ENCODE measurements at places on chromosomes 16 and 17. TPM values are rescaled to one million over a fixed set of nuclear protein-coding genes. Genes with fewer than 3 reads are reported as not detected.

BCL6B gene
- 0.47 TPM for total RNA-seq

CHST5 gene
- total RNA-seq = not detected

TP53TG3B gene
- not detected for total RNA-seq

HAP1 gene
- total RNA-seq = 0.11 TPM

GRCh38 chr17:7551396-7551795, 2.5 kb downstream of the TNFSF12 start:
- H3K4me1 ChIP-seq = peaks cover 73% of the 10 kb centered on the region
- DNase-seq = no peak
- H3K4me3 ChIP-seq = peak overlapping the region; percentile 88
- H3K27ac ChIP-seq = peak overlapping the region; percentile 91
- H3K27me3 ChIP-seq = no peaks in the 10 kb centered on the region
- H3K36me3 ChIP-seq = peaks cover 56% of the 10 kb centered on the region

GRCh38 chr17:52157603-52158449, 688 bp downstream of the CA10 start:
- H3K27me3 ChIP-seq = peaks cover 39% of the 10 kb centered on the region
- H3K36me3 ChIP-seq = peaks cover 6% of the 10 kb centered on the region
- no peaks in the 10 kb centered on the region for H3K4me1 ChIP-seq
- peak; percentile 26 for DNase-seq
- no peak overlapping the region for H3K27ac ChIP-seq

DNA sequence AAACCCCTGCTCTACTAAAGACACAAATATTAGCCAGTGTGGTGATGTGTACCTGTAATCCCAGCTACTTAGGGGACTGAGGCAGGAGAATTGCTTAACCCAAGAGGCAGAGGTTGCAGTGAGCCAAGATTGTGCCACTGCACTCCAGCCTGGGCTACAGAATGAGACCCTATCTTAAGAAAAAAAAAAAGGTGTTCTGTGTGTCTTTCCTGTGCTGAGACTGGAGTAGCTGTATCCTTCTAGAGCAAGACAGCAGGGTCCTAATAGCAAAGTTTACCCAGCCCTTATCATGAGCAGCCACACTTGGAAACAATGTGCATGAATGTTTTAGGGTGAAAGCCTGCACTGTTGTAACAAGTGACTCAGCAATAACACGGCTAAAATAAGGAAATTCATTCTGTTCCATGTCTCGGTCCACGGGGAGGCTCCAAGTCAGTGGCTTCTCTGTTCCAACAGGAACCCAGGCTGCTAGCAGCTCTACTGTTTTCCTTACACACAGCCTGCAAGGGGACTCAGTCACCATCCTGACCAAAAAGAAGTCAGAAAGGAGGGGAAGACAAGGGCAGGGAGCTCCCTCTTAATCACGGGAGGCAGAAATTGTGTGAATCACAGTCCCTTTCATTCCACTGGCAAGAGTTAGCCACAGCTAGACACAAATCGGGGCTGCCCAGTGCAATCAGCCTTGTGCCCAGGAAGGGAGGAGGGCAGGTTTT, 7.1 kb upstream of the SLC5A11 start:
- H3K36me3 ChIP-seq = no peaks in the 10 kb centered on the region
- no peaks in the 10 kb centered on the region for H3K4me1 ChIP-seq
- no peak overlapping the region for H3K4me3 ChIP-seq
- no peaks in the 10 kb centered on the region for H3K27me3 ChIP-seq
- no peak overlapping the region for H3K27ac ChIP-seq

DNA sequence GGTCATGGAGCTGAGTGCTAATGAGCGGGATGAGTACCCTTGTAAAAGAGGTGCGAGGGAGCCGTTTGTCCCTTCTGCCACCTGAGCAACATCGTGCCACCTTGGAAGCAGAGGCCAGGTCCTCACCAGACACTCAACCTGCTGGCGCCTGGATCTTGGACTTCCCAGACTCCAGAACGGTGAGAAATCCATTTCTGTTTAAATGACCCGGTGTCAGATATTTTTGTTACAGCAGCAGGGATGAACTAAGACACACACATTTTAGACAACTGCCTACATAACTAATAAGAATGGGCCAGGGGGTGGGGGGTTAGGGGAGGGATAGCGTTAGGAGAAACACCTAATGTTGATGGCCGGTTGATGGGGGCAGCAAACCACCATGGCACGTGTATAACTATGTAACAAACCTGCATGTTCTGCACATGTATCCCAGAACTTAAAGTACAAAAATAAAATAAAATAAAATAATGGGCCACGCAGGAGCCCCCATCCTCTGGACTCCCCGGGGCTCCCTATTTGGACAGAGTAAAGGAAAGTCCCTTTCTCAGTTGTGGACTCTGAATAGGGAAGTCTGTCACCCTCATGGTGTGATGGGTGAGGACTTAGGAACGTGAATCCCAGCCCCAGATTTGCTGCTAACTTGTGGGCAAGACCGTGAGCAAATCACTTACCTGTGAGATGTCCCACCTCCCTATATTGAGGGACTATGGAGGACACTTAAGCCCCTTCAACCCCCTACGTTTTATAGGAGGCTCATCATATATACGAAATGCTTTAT, 60.6 kb upstream of the DNAH17 start:
- peaks cover 3% of the 10 kb centered on the region for H3K27me3 ChIP-seq
- H3K4me3 ChIP-seq = no peak overlapping the region
- H3K36me3 ChIP-seq = no peaks in the 10 kb centered on the region
- no peak for DNase-seq

DNA sequence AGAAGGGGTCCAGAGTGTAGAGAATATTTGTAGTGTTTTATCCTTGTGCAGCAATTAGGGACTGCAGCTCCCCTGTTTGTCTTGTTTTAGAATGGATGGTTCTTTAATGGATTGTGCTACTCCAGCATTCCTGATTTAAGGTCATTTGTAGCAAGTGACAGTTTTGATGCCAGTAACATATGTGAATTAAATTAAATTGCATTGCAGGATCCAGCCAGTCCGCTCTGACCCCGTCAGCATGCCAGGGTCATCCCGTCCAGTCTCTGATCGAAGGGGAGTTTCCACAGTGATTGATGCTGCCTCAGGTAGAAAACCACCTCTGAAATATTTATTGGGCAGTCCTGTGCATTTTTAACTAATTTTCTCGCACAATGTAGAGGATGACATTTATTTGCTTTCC, 315.4 kb upstream of the TBX2 start:
- H3K27ac ChIP-seq = no peak overlapping the region
- H3K4me1 ChIP-seq = no peaks in the 10 kb centered on the region
- no peak for DNase-seq
- no peak overlapping the region for H3K4me3 ChIP-seq
- no peaks in the 10 kb centered on the region for H3K27me3 ChIP-seq

DNA sequence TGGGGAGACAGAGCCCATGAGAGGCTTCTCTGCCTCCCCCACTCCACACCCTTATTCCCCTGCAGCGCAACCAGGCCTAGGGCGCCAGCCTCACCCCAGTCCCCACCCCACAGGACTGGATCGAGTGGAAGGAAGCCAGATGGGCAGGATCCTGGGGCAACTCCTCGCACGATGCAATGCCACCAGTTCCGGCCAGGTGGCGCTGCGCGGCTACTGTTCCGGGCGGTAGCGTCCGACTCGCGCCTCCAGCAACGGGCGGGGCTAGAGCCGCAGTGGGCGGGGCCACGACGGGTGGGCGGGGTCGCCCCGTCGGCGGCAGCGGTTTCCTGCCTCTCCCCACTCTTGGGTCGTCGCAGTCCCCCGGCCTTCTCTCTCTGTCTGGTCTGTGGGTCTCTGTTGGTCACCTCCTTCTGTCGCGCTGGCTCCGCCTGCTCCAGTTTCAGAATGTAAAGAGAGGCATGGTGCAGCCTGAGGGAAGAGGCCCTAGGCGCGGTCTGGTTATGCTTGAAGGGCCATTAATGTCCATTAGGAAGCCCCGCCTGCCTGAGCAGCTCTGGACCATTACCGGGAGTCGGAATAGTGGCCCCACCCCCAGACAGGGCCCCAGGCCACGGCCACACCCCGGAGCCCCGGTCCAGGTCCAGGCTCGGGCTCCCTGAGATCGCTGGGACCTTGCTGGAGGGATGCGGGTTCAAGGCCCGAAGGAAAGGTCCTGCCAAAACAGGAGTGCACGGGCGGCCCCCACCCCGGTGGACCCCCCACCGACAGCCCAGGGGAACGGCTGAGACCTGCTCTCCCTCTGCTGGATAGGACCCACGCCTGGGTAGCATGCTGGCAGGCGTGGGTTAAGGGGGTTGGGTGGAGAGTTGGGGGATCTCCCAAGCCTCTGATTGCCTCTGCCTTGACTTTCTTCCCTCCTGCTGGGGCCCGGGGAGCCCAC, 3.3 kb upstream of the NHERF2 start:
- peaks cover 40% of the 10 kb centered on the region for H3K27me3 ChIP-seq
- H3K4me1 ChIP-seq = peaks cover 27% of the 10 kb centered on the region
- no peaks in the 10 kb centered on the region for H3K36me3 ChIP-seq
- peak overlapping the region; percentile 66 for H3K4me3 ChIP-seq
- peak overlapping the region; percentile 82 for H3K27ac ChIP-seq
- DNase-seq = peak; percentile 96

DNA sequence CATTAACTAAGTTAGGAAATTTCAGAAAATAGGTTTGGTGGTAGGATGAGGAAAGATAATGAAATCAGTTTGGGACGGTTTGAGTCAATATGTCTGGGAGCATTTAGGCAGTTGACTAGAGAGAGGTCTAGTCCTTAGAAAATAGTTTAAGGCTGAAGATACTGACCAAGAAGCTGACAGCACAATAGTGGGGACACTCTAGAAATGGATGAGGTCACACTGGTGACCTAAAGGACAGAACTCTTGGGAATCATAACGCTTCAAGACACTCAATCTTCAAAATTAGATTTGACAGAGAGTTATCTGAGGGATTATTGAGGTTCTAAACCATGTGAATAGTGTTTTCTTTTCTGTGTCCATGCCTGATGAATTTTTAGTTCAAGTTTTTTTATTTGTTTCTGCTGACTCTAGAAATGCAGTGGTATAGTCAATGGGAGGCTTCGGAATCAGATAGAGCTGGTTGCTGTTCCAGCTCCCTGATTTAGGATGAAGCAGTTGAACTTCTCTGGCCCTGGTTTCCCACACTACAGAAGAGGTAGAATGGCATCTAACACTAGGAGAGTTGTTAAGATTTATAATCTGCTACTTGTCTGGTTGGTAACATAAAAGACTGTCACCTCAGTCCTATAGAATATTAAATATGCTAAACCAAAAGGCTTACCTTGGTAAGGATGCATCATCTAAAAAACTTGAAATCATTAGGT, 29.7 kb downstream of the MMD start:
- DNase-seq = no peak
- H3K27ac ChIP-seq = peak overlapping the region; percentile 1
- no peak overlapping the region for H3K4me3 ChIP-seq
- peaks cover 37% of the 10 kb centered on the region for H3K36me3 ChIP-seq
- no peaks in the 10 kb centered on the region for H3K4me1 ChIP-seq
- no peaks in the 10 kb centered on the region for H3K27me3 ChIP-seq

GRCh38 chr17:77280304-77281121, 139.7 kb downstream of the SEC14L1 start:
- peak overlapping the region; percentile 33 for H3K27ac ChIP-seq
- peak overlapping the region; percentile 70 for H3K4me3 ChIP-seq
- H3K36me3 ChIP-seq = no peaks in the 10 kb centered on the region
- H3K4me1 ChIP-seq = peaks cover 12% of the 10 kb centered on the region

- DNase-seq = no peak
- H3K27ac ChIP-seq = no peak overlapping the region
- H3K4me1 ChIP-seq = peaks cover 33% of the 10 kb centered on the region
- no peaks in the 10 kb centered on the region for H3K27me3 ChIP-seq
These were observed 2.1 kb downstream of the TRAF7 start for GRCh38 chr16:2157480-2158261.

DNA sequence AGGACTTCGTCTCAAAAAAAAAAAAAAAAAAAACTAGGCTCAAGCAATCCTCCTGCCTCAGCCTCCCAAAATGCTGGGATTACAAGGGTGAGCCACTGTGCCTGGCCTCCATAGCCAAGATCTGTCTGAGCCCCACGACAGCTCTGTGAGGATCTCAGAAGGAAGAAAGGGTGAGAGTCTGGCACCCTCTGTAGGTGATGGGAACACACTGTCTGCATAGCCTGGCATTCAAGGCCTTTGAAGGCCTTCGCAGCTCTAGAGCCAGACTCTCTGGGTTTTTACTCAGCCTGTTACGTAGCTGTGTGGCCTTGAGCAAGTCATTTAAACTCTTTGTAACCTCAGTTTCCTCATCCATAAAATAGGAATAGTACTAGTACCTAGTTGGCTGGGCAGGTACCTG, 6.3 kb upstream of the XPO6 start:
- DNase-seq = peak; percentile 79
- no peak overlapping the region for H3K4me3 ChIP-seq
- no peaks in the 10 kb centered on the region for H3K27me3 ChIP-seq
- no peaks in the 10 kb centered on the region for H3K36me3 ChIP-seq
- H3K4me1 ChIP-seq = peaks cover 10% of the 10 kb centered on the region

- DNase-seq = no peak
- H3K27ac ChIP-seq = no peak overlapping the region
- no peaks in the 10 kb centered on the region for H3K36me3 ChIP-seq
- no peaks in the 10 kb centered on the region for H3K27me3 ChIP-seq
- H3K4me3 ChIP-seq = no peak overlapping the region
These were observed 193.6 kb downstream of the CDH8 start for GRCh38 chr16:61842666-61843065.

DNA sequence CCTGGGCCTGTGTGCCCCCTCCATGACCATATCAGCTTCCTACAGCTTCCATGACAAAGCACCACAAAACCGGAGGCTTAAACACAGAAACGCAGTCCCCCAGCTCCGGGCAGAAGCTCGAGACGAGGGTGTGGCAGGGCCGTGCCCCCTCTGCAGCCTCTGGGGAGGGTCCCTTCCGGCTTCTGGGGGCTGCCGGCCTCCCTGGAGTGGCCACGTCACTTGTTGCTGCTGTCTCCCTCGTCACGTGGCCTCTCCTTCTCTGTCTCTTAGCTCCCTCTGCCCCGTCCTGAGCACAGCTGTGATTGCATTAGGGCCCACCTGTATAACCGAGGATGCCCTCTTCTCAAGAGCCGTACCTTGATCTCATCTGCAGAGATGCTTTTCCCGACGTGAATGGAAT, 64.6 kb downstream of the JPH3 start:
- H3K27ac ChIP-seq = no peak overlapping the region
- no peak overlapping the region for H3K4me3 ChIP-seq
- no peaks in the 10 kb centered on the region for H3K36me3 ChIP-seq
- no peak for DNase-seq
- H3K27me3 ChIP-seq = no peaks in the 10 kb centered on the region

DNA sequence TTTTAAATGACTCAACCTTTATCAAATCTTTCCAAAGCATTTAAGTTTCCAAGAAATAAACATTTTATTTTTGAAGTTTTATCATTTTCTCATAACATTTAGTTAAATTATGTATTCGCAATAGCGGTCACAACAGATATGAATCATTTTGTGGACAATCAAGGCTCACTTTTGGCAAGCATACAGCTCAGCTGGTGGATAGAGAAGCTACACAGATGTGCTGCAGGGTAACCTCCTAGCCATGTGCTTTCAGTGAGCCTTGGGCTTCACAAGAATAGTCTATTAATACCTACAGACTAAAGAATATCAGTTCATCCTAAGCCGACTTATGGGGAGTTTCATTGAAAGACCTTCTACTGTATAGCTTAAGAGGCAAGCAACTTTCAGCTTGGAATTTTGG, 144.8 kb downstream of the MRTFB start:
- no peaks in the 10 kb centered on the region for H3K4me1 ChIP-seq
- H3K4me3 ChIP-seq = no peak overlapping the region
- no peak overlapping the region for H3K27ac ChIP-seq
- no peaks in the 10 kb centered on the region for H3K27me3 ChIP-seq
- H3K36me3 ChIP-seq = peaks cover 4% of the 10 kb centered on the region

GRCh38 chr17:7408252-7408727, 645 bp downstream of the NLGN2 start:
- no peaks in the 10 kb centered on the region for H3K36me3 ChIP-seq
- DNase-seq = peak; percentile 43
- H3K27me3 ChIP-seq = peaks cover 9% of the 10 kb centered on the region
- H3K4me3 ChIP-seq = no peak overlapping the region
- no peak overlapping the region for H3K27ac ChIP-seq
